Activated CD4-positive, alpha-beta T cell treated with anti-CD3 and anti-CD28 coated beads for 4 hours (primary cell): ENCODE measurements at places on chromosomes 2 and 18.

DNA sequence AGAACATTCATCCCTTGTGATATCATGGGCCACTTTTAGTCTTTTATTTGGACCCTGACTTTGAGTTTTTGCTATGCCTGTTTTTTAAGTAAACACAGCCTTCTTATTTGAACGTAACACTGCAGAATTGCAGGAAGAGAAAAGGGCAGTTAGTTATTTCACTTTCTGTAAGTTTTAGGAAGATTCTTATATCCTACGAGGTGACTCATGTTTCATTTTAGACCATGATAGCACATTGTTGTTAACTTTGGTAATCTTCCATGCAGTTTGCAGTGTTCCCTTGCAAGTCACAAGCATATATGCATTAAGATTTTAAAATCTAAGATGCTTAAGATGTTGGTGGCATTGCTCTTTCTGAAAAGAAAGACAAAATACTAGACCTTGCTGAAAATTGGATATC is 128.6 kb upstream of the EPC2 start:
- no peak for DNase-seq

GRCh38 chr18:51340332-51340731 is 142.9 kb upstream of the MEX3C start:
- no peak for DNase-seq

- no peak for DNase-seq
Observed at GRCh38 chr2:18444806-18445205, 115.6 kb downstream of the RDH14 start.

- DNase-seq: no peak
Observed at GRCh38 chr2:52220393-52220792, 1188.5 kb upstream of the NRXN1 start.

DNA sequence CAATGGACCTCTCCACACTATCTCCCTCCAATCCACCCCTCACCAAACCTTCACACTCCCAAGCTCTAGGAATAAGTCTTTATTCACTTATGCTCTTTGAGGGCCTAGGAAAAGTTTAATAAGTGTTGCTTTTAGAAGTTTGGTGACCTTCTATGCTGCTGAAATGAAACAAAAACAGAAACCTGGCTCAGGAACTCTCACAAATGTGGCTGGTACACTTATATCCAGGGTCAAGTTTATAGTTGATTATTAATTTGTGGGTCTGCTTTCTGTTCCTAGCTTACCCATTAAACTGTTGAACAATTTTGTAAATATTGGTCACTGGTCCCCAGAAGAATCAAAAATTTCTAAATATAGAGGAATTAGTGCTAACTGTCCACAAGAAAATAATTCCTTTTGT is 14.2 kb upstream of the ANKRD44 start:
- no peak for DNase-seq

- no peak for DNase-seq
Observed at GRCh38 chr2:205967391-205968075, 118.4 kb downstream of the INO80D start.

GRCh38 chr18:55794288-55795052 is 206.5 kb upstream of the TCF4 start:
- DNase-seq: no peak

- DNase-seq: no peak
Observed at GRCh38 chr2:125185691-125186270, 1160.7 kb downstream of the CNTNAP5 start.

- DNase-seq: no peak
Observed at GRCh38 chr2:58032016-58032763, 14.4 kb upstream of the VRK2 start.

- DNase-seq: no peak
Observed at GRCh38 chr2:23661276-23662050, 265.5 kb downstream of the ATAD2B start.

GRCh38 chr2:196427986-196428634 is 211.4 kb upstream of the CCDC150 start:
- no peak for DNase-seq
